ENCODE measurements at places on chromosomes 6 and 20.

GRCh38 chr6:14371530-14371929 is 254.0 kb downstream of the CD83 start:
- H3K4me1 ChIP-seq = no peaks in the 10 kb centered on the region
- no peak for DNase-seq
- no peak overlapping the region for H3K27ac ChIP-seq
- no peak overlapping the region for H3K4me3 ChIP-seq
- H3K27me3 ChIP-seq = no peaks in the 10 kb centered on the region
- H3K36me3 ChIP-seq = no peaks in the 10 kb centered on the region

DNA sequence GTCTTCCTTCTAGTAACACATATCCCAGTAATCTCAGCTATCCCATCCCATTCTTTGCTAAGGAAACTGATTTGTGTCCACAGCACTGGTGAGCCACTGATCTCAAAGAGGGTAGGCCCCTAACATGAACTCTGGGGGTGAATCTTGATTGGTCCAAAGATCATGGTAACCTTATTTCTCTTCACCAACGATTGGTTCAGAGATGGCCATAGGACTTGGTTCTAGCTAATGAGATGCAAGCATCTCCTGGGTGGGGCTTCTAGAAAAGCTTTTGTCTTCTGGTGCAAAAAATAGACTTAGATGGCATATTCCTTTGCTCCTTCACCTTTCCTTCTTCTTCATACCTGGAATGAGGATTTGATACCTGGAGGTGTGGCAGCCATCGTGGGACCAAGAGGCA is 43.8 kb upstream of the SIRPA start:
- no peaks in the 10 kb centered on the region for H3K36me3 ChIP-seq
- no peak overlapping the region for H3K27ac ChIP-seq
- H3K27me3 ChIP-seq = no peaks in the 10 kb centered on the region
- H3K4me1 ChIP-seq = no peaks in the 10 kb centered on the region
- H3K4me3 ChIP-seq = no peak overlapping the region

- no peak overlapping the region for H3K4me3 ChIP-seq
- DNase-seq = no peak
- H3K27me3 ChIP-seq = no peaks in the 10 kb centered on the region
- H3K4me1 ChIP-seq = peaks cover 27% of the 10 kb centered on the region
- peaks cover 26% of the 10 kb centered on the region for H3K36me3 ChIP-seq
These were observed 5.1 kb downstream of the HLA-E start for GRCh38 chr6:30494291-30494861.

GRCh38 chr6:128519132-128519930 is 1.1 kb downstream of the PTPRK start:
- peak; percentile 80 for DNase-seq
- H3K4me3 ChIP-seq = peak overlapping the region; percentile 86
- no peaks in the 10 kb centered on the region for H3K27me3 ChIP-seq

DNA sequence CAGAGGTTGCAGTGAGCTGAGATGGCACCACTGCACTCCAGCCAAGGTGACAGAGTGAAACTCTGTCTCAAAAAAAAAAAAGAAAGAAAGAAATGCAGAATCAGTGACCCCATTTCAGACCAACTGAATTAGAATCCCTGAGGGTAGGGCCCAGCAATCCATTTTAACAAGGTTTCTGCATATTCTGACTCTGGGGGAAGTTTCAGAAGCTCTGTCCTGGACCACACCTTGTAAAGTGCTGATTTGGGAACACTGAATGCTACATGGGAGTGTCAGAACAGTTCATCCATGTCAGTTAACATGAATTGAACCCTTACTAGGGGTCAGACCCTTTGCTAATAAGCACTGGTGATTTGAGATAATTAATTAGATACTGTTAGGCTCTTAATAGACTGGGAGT is 52.0 kb downstream of the SNAP25 start:
- no peak overlapping the region for H3K4me3 ChIP-seq
- H3K36me3 ChIP-seq = no peaks in the 10 kb centered on the region
- no peak overlapping the region for H3K27ac ChIP-seq
- H3K27me3 ChIP-seq = no peaks in the 10 kb centered on the region

- DNase-seq = no peak
- peaks cover 24% of the 10 kb centered on the region for H3K4me1 ChIP-seq
- no peak overlapping the region for H3K4me3 ChIP-seq
- H3K27ac ChIP-seq = no peak overlapping the region
These were observed 2.8 kb downstream of the CYP24A1 start for GRCh38 chr20:54170963-54171362.

- no peak for DNase-seq
- no peak overlapping the region for H3K4me3 ChIP-seq
- no peak overlapping the region for H3K27ac ChIP-seq
These were observed 157.3 kb downstream of the BACH2 start for GRCh38 chr6:90139272-90139817.

DNA sequence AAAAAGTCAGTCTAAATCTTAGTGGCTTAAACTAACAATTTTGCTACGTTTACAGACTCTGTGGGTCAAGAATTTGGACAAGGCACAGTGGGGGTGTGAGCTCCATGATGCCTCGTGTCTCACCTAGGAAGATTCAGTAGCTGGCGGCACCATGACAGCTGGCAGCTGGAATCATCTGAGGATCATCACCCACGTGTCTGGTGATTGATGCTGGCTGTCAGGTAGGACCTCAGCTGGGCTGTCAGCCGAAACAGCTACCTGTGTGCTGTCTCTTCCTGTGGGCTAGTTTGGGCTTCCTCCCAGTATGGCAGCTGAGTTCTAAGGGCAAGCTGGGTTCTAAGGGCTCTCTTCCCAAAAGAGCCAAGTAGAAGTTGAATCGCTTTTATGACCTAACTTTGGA is 26.4 kb upstream of the DLGAP4 start:
- H3K4me3 ChIP-seq = no peak overlapping the region
- H3K27me3 ChIP-seq = no peaks in the 10 kb centered on the region
- peak; percentile 37 for DNase-seq
- H3K36me3 ChIP-seq = no peaks in the 10 kb centered on the region
- H3K4me1 ChIP-seq = no peaks in the 10 kb centered on the region

DNA sequence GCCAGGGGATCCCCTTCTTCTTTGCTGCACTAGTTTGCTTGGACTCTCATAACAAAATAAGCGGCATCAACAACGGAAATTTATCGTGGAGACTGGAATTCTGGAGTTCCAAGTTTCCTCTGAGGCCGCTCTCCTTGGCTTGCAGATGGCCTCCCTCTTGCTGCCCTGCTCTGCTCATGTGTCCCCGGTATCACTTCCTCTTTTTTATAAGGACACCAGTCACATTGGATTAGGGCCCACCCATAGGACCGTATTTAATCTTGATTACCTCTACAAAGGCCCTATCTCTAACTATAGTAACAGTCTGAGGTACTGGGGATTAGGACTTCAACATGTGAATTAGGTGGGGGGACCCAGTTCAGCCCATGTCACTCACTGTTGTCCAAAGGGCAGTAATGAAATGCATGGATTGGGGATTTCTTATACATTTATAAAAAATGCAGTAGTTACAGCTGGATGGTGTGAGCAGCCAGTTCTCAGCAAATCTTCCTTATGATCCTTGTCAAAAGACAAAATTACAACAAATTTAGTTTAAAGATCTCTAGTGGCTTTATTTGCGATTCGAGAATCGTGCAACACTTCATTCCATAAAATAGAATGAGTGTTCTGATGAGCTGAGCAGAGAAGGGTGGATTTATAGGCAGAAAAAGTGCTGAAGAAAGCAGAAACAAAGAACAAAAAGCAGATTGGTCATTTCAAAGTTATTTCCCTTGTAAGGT is 59.3 kb upstream of the AKAP12 start:
- no peaks in the 10 kb centered on the region for H3K27me3 ChIP-seq
- H3K4me1 ChIP-seq = no peaks in the 10 kb centered on the region
- no peak for DNase-seq
- H3K36me3 ChIP-seq = no peaks in the 10 kb centered on the region
- no peak overlapping the region for H3K27ac ChIP-seq
- no peak overlapping the region for H3K4me3 ChIP-seq

- no peak overlapping the region for H3K4me3 ChIP-seq
- H3K4me1 ChIP-seq = peaks cover 13% of the 10 kb centered on the region
- no peaks in the 10 kb centered on the region for H3K27me3 ChIP-seq
These were observed 10.0 kb upstream of the SLC4A11 start for GRCh38 chr20:3248993-3249347.

DNA sequence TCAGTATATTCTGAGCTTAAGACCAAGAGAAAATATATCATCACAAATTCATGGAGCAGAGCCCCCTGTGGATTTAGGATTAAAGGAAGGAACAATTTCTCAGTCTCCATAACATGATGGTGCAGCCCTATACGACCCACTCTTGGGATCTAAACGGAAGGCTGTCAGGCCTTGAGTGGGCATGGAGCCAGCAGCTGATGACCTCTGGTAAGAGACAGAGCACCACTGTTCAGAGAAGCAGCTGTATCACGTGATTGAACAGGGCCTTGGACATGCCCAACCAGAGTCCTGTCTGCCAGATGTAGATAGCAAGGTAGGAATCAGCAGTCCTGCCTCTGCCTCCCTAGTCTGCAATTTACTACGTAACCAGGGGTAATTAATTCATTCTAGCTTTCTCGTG is 259.4 kb upstream of the POU3F2 start:
- no peak overlapping the region for H3K27ac ChIP-seq
- no peak overlapping the region for H3K4me3 ChIP-seq
- DNase-seq = no peak
- H3K27me3 ChIP-seq = no peaks in the 10 kb centered on the region
- peaks cover 13% of the 10 kb centered on the region for H3K4me1 ChIP-seq

DNA sequence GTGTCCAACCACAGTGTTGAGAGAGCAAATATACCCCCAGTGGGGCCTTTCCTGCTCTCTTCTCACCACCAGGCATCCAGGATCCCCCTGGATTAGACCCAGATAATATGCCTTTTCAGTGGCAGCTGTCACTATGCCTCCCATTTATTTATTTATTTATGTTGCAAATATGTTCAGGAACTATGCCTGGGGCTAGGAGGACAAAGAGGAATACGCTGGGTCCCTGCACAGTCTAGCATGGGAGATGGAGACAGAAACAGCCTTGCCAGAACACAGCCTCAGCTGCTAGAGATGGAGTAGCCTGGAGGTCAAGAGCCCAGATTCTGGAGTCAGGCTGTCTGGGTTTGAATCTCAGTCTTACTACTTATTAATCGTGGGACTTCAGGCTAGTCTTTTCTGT is 74.6 kb upstream of the LRFN2 start:
- no peaks in the 10 kb centered on the region for H3K27me3 ChIP-seq
- no peak overlapping the region for H3K4me3 ChIP-seq
- no peak overlapping the region for H3K27ac ChIP-seq
- H3K4me1 ChIP-seq = no peaks in the 10 kb centered on the region
- DNase-seq = no peak

DNA sequence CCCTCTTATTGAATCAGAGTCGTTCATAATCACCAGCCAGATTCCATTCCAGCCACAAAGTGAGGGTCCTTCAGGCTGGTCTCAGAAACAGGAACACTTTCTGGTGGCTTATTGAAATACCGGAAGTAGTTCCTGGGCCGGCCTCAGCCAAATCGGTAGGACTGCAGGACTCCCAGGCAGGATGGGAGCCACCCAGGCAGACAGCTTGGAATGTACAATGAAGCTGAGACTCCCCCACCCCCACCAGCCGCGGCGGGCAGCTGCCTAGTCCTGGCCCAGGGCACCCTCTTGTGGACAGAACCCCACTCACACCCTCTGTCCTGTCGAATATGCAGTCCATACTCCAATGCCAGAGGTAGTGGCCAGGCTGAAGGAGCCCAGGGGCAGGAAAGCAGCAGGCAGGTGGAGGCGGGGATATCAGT is 43.8 kb downstream of the MDFI start:
- peaks cover 21% of the 10 kb centered on the region for H3K36me3 ChIP-seq
- peak; percentile 94 for DNase-seq
- H3K27ac ChIP-seq = peak overlapping the region; percentile 64
- H3K4me1 ChIP-seq = peaks cover 22% of the 10 kb centered on the region

- no peak overlapping the region for H3K27ac ChIP-seq
- H3K4me1 ChIP-seq = no peaks in the 10 kb centered on the region
- peaks cover 35% of the 10 kb centered on the region for H3K27me3 ChIP-seq
- peak; percentile 29 for DNase-seq
- H3K36me3 ChIP-seq = no peaks in the 10 kb centered on the region
- H3K4me3 ChIP-seq = no peak overlapping the region
These were observed 27.1 kb upstream of the PHACTR3 start for GRCh38 chr20:59577037-59577808.

DNA sequence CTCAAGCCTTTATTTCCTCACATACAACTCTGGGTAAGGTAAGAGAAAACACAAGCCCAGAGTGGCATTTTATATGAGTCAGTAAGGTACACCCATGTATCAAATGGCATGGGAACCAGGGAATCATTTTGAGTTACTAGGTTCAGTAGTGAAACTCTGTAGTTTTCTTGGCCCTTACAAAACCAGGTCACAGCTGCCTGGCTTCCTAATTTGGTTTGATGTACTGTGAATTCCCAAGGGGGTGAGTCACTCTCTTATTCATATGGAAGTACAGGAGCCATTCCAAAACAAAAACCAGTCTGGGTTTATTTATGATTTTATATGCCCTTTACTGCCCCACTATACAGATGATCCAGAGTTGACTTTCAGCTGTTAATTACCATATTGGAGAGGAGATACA is 70.7 kb downstream of the PDE7B start:
- H3K36me3 ChIP-seq = no peaks in the 10 kb centered on the region
- H3K4me1 ChIP-seq = peaks cover 29% of the 10 kb centered on the region
- no peak overlapping the region for H3K4me3 ChIP-seq
- peaks cover 4% of the 10 kb centered on the region for H3K27me3 ChIP-seq
- DNase-seq = peak; percentile 72

DNA sequence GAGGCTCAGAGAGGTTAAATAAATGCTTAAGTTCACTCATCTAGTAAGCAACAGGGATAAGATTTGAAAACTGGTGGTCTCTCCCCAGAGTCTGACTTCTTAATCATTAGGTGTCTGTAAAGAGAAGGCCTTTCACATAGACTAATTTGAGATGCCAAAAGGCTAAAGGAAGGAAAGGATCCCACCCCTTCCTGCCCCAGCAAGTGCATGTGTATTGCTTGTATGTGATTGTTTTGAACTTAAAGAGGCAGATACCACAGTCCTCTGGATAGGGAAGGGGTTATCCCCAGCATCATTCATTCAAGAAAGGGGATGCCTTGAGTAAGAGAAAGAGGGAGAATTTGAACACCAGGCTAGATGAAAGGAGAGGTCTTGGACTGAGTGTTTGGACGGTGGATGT is 192.0 kb downstream of the OGFRL1 start:
- no peak for DNase-seq
- no peak overlapping the region for H3K4me3 ChIP-seq
- peaks cover 16% of the 10 kb centered on the region for H3K4me1 ChIP-seq

DNA sequence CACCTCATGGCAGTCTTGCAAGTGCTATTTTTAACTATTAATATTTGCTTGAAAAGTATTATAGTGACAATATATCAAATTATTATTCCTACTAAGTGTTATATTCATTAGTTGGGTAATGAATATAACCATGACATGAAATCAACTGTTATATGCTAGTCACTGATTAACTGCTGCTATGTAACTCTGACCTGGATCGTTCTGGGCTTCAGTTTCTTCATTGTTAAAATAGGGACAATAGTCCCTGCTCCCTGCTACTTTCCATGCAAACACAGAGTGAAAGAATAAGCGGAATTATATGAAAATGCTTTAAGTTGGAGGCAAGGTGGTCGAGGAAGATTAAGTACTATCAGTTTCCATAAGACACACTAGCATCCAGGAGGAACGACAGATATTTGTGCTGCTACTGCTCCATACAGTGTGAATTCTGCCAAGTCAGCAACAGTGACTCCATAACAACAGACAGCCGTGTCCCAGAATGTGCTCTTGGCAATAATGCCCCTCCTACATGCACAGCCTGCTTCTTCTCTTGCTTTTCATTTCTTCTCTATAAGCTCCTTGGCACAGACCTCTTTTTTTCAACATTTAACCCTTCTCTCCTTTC is 107.2 kb downstream of the CHD6 start:
- DNase-seq = no peak
- no peaks in the 10 kb centered on the region for H3K27me3 ChIP-seq
- no peaks in the 10 kb centered on the region for H3K36me3 ChIP-seq
- H3K27ac ChIP-seq = no peak overlapping the region
- H3K4me1 ChIP-seq = peaks cover 52% of the 10 kb centered on the region
- H3K4me3 ChIP-seq = no peak overlapping the region

All from sigmoid colon (tissue), 7 donors.